ENCODE measurements at places on chromosomes 12 and 14.

DNA sequence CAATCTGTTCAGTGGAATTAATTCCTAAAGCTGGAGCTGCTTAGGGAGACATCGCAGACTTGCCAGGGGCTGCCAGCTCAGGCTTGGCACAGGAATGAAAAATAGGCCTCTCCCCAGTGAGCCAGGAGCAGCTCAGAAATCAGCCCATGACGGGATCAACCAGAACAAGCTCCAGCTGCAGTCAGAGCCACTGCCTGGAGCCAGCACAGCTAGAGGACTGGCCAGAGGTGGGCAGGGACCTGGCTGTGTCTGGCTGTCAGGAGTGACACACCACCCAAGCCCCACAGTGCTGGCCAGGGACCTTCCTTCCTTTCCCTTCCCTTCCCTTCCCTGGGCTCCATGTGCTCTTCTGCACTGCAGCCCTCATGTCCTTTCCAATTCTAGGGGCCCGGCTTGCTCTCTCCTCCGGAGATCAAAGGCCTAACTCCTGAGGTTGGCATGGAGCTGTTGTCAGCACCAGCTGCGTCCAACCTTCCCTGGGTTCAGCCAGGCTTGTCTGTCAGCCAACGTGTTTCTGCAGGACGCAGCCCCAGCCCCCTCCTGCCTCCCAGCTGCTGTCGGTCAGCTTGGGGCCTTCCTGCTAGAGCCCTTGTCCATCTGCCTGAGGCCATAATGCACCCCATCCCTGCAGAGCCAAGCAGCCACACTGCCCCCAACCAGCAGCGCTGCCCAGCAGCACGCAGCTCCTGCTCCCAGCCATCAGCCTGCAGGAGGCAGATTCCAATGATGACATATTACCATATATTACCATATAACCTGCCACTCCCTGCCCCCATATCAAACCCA lies 149.3 kb downstream of the CALM1 start:
- DNase-seq: no peak

GRCh38 chr12:75944097-75944904 lies 87.3 kb downstream of the PHLDA1 start:
- DNase-seq: no peak

GRCh38 chr14:52553671-52554575 lies 1.3 kb downstream of the GPR137C start:
- peak; percentile 64 for DNase-seq

DNA sequence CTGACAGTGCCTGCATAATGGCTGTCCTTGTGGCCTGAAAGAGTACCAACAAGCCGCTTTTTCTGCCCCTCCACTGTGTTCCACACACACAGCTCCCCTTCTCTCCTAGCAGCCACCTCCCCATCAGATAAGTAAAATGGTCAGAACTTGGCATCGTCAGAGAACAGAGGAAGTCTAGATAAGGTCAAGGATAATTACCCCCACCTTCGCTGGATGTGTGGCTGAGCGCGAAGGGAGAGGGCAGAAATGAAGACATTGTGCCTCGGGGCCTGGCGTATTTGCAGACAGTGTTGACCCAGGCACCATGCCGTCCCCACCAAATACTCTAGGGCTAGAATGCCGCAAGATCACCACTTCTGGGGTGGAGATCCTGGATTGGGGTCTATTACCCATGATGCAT lies 30.6 kb downstream of the FBXO21 start:
- DNase-seq: no peak

- DNase-seq: no peak
Observed at GRCh38 chr14:23544511-23545447, 6.8 kb downstream of the ZFHX2 start.

GRCh38 chr14:19838433-19838832 lies 34.9 kb downstream of the OR4N2 start:
- no peak for DNase-seq

DNA sequence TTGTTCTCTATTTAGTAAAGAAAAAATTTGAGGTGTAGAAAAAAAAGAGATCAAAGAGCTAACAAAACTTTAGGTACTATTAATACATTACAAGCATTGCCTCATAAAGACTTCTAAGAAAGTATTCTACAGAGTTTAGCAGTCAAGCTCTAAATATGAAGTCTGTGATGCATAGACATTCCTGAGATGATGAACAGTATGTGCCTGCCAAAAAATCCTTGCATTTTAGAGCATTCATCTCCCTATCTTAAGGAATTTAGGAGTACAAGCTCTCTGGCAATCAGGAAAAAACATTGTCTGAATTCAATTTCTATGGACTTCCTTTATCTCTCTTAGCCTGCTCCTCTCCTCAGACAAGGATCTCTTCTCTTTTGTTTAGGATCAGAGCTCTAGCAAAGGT lies 202.6 kb upstream of the LRFN5 start:
- no peak for DNase-seq

GRCh38 chr14:32820181-32820580 lies 118.5 kb upstream of the NPAS3 start:
- DNase-seq: no peak

- no peak for DNase-seq
Observed at GRCh38 chr12:125314051-125314755, 249.0 kb downstream of the AACS start.

GRCh38 chr12:53097207-53097563 lies 282 bp upstream of the IGFBP6 start:
- DNase-seq: no peak

DNA sequence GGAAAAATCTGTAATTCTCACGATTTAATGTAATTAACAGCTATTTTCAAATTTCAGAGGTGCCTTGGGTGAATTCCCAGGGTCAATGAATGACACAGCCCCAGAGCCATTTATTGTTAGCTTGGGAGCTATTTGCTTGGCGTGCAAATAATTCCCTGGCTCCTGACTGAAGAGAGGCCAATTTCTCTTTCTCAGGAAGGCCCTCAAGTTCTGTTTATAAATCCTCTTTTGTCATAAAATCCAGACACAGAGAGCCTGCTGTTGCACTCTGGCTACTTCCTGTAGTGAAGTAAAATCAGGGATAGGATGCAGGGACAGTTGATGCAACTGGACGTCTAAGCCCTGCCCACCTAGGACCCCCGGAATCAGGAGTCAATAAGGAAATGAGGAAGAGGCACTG lies 154.3 kb downstream of the TMX1 start:
- DNase-seq: no peak

- DNase-seq: no peak
Observed at GRCh38 chr14:68548194-68549076, 244.4 kb downstream of the ZFP36L1 start.

- no peak for DNase-seq
Observed at GRCh38 chr12:99019798-99020197, 374.7 kb downstream of the APAF1 start.

DNA sequence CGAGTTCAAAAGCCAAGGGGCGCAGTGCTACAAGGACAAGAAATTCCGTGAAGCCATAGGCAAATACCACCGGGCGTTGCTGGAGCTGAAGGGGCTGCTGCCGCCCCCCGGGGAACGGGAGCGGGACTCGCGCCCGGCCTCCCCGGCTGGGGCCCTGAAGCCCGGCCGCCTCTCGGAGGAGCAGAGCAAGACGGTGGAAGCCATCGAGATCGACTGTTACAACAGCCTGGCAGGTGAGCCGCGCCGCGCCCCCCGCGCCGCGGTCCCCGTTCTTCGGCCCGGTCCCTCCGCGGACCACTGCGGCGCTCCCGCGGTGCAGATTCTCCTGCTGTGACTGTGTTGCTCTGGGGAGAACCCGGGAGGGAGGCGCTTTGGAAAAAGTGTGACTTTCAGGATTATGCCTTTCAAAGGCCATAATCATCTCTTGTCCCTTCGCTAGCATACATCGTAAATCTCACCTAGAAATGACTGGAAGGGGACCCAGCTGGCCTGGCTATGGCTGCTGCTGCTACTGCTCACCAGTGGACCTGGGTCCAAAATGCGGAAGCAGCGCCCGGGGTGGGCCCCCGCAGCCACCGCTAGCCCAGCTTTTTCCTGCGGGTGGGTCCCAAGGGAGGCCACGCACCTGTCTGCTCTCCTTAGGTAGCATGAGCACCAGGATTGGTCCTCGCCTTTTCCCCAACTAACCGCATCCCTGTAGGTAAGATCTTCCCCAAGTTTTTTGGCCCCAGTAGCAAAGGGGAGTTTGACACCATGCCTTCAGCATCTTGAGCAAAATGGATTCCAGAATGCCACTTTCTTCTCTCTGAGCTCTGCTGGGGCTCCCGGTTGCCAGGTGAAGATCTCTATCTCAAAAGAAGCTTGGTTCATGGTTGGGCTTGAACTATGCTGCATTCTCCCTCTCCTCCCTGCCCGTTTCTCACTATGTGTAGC lies 853 bp downstream of the TTC9 start:
- no peak for DNase-seq

DNA sequence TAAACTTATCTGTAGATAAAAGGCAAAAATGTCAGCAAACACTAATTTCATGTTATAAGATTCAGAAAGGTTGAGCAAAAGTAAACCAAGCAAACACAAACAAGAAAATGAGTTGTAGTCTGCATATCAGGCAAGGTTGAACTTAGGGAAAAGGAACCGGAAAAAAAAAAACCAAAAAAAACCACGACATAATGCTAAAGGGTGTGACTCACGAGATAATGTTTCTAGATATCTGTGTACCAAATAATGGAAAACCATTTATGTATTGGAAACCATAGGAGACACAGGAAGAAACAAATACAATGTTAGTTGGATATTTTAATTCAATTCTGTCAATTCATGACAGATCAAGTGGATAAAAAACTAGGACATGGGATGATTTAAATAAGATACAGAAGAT lies 60.5 kb downstream of the GPATCH2L start:
- DNase-seq: no peak

GRCh38 chr12:92496790-92497189 lies 206.0 kb upstream of the PLEKHG7 start:
- DNase-seq: no peak

DNA sequence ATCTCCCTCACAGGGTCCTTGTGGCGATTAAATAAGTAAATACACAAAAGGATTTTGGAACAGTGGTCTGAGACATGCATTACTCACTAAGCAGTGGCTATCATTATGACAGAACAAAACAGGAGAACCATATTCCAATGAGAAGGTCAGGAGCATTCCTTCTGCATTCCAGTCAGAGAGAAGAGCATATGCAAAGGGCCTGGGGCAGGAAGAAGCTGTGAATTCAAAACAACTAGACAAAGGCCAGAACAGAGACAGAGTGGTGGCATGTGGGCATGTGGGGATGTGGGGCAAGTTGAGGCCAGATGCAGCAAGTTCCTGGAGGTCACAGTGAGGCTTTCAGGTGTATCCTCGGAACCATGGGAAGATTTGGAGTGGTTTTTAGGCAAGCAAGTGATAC lies 70.1 kb upstream of the VRK1 start:
- DNase-seq: no peak

DNA sequence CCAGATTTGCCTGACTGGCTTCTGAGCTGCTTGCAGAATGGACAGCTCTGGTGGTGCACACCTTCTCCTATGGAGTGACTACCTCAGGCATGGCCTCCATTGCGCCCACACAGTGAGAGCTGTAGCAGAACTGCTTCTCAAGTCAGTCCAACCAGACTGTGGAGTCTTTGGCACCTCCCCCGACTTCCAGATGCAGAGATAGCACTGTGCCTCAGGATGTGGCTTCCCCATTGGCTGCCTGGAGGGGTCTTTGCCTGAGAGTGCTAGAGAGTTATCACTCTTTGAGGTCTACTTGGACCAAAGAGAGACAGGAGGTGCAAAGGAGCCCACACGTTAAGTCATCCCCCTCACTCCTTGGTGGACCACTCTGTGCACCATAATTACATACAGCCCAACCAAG lies 44.8 kb upstream of the FRS2 start:
- no peak for DNase-seq

DNA sequence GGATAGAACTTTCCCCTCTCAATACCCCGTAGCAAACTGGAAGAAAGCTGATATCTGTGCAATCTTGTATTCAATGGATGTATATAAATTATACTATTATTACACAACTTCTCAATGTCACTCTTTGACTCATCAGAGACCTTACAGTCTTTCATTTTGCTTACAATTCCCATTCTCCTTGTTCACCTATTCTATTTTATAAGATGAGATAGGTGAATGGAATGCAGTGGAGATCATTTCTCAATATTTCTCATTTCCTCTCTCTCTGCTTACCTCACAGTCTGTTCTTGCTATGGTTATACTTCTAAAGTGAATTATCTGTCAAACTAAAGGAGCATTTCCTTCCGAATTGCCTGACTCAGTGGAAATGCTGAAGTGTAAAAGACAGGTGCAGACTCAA lies 14.9 kb downstream of the FOXA1 start:
- no peak for DNase-seq

DNA sequence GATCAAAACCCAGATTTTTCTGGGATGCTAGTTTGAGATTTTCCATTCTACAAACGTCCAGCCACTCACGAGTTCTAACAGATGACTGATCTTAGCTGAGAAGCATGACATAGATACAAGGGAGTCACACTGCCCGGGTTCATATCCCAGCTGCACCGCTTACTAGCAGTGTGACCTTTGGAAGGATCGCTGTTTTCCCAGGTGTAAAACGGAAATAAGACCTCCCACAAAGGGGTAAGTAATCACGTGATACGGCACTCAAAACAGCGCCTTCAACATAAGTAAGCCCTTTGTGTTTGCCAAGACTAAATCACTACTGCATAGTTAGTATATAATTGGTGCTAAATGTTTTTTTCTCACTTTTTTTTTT lies 624 bp upstream of the PWP1 start:
- no peak for DNase-seq

- DNase-seq: no peak
Observed at GRCh38 chr14:21032326-21033132, 2.1 kb downstream of the RNASE13 start.

Measured in stimulated activated CD4-positive, alpha-beta T cell treated with anti-CD3 and anti-CD28 coated beads, Interleukin-1b, Interleukin-23, amount 100 ng/mL, for 24 hours (primary cell).